B cell (primary cell): ENCODE measurements at places on chromosomes 6 and 20. TPM values are rescaled to one million over a fixed set of nuclear protein-coding genes. Genes with fewer than 3 reads are reported as not detected.

- DNase-seq = peak; percentile 79
- H3K4me3 ChIP-seq = no peak overlapping the region
- no peaks in the 10 kb centered on the region for H3K27me3 ChIP-seq
- peaks cover 4% of the 10 kb centered on the region for H3K4me1 ChIP-seq
Observed at GRCh38 chr6:142692942-142693341, 252.0 kb downstream of the HIVEP2 start.

GRCh38 chr6:2839195-2839981, 2.3 kb downstream of the SERPINB1 start:
- H3K27ac ChIP-seq = no peak overlapping the region
- H3K27me3 ChIP-seq = no peaks in the 10 kb centered on the region
- peaks cover 39% of the 10 kb centered on the region for H3K4me1 ChIP-seq
- peak overlapping the region; percentile 85 for H3K4me3 ChIP-seq
- H3K36me3 ChIP-seq = peaks cover 43% of the 10 kb centered on the region

DNA sequence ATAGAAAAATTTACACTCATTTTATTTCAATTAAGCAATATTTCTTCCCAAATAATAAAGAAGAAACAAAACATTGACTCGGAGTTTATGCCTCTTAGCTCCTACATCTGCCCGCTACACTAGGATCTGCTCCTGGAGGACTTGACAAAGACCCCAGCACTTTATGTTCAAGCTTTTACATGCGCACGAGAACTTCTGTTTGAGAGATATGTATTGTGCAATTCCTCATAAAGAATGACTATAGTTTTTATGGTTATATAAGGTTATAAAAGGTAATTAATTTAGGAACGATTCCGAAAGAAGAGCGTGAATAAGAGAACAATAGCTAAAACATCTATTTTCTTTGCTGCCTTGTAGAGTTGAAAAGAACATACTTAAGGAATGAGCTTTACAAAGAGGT, 12.4 kb upstream of the RALY start:
- H3K36me3 ChIP-seq = no peaks in the 10 kb centered on the region
- DNase-seq = no peak
- H3K27me3 ChIP-seq = no peaks in the 10 kb centered on the region

DNA sequence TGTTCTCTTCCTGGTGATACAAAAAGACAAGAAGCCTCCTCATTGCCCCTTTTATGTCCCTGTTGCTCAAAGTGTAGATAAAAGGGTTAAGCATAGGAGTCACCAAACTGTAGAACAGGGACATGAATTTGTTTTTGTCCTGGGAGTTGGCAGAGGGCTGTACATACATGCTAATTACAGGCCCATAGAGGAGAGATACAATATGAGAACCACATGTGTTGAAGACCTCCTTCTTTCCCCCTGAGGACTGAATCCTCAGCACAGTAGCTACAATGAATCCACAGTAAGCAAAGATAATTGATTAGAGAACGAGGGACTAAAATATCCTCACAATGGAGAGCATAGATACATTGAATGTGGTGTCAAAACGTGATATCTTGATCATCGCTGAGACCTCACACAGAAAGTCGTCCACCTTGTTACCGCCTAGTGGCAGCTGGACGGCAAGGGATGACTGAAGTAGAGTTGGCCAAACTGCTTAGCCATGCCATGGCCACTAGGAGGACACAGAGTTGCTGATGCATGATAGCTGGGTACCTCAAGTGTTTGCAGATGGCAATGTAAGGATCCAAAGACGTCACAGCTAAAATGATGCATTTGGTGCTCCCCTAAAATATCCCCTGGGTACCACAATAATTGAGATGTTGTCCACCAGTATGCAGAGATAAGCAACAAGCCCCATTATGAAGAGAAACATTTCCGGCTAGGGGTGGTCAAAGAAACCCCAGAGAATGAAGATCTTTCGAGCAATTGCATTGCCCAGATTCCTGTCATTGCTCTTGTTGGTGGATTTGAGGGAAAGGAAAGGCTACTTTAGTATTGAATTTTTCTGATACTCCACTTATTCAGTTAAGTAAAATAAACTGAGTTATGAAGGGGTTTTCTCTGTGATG, 15.0 kb downstream of the OR2B3 start:
- no peaks in the 10 kb centered on the region for H3K4me1 ChIP-seq
- H3K4me3 ChIP-seq = no peak overlapping the region
- H3K36me3 ChIP-seq = no peaks in the 10 kb centered on the region
- no peak overlapping the region for H3K27ac ChIP-seq

GRCh38 chr20:8744228-8744844, 324.6 kb upstream of the PLCB4 start:
- no peak for DNase-seq
- H3K4me1 ChIP-seq = no peaks in the 10 kb centered on the region
- H3K27me3 ChIP-seq = no peaks in the 10 kb centered on the region
- no peaks in the 10 kb centered on the region for H3K36me3 ChIP-seq

- no peak overlapping the region for H3K27ac ChIP-seq
- no peaks in the 10 kb centered on the region for H3K27me3 ChIP-seq
- peaks cover 14% of the 10 kb centered on the region for H3K4me1 ChIP-seq
Observed at GRCh38 chr6:35048631-35049083, 92.5 kb downstream of the TCP11 start.

COL19A1 gene
- 14.6 and 23.8 TPM in 2 replicates for polyA plus RNA-seq
